ENCODE measurements at places on chromosomes 1 and 21.

- no peak for DNase-seq
Measured at GRCh38 chr1:34759503-34760357, at the start of gene GJB4. Gene GJB4 (plus strand): TSS chr1:34759740. CDS start chr1:34761255, 1,515 bp downstream.

- no peak for DNase-seq
Measured at GRCh38 chr1:18644013-18644399, 13.4 kb downstream of the PAX7 start.

DNA sequence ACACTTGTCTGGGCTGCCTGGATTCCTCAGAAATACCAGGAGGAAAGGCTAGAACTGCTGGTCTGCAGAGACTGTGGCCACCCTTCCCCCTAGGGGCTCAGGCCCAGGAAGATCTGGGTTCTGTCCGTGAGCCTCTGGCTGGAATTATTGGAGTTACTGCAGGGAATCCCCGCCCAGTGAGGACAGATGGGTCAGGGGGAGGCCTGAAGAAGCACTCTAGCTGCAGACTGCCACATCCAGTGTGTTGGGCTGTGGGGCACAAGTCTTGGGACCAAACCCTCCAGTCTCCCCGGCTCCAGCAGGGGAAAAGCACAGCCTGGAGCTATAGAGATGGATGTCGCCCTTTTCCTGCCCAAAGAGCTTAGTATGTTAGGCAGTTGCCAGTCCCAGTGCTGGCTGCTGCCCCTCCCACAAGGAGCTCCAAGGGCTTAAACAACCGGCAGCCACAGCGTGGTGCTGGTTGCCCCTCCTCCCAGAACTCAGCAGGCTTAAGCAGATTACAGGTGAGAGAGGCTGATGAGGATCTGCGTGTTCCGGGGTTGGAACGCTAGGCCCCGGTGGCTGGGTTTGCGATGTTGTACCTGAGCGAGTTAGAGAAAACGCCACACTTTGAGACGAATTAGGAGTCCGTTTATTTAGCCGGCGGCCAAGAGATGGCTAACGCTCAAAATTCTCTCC lies 255.5 kb upstream of the LRRC7 start:
- DNase-seq: no peak

GRCh38 chr1:230923176-230923575 lies 54.9 kb upstream of the C1orf198 start:
- DNase-seq: no peak
